ENCODE measurements at places on chromosomes 13 and 19.

GRCh38 chr13:106473154-106473553 lies 62.3 kb downstream of the EFNB2 start:
- no peak for DNase-seq

DNA sequence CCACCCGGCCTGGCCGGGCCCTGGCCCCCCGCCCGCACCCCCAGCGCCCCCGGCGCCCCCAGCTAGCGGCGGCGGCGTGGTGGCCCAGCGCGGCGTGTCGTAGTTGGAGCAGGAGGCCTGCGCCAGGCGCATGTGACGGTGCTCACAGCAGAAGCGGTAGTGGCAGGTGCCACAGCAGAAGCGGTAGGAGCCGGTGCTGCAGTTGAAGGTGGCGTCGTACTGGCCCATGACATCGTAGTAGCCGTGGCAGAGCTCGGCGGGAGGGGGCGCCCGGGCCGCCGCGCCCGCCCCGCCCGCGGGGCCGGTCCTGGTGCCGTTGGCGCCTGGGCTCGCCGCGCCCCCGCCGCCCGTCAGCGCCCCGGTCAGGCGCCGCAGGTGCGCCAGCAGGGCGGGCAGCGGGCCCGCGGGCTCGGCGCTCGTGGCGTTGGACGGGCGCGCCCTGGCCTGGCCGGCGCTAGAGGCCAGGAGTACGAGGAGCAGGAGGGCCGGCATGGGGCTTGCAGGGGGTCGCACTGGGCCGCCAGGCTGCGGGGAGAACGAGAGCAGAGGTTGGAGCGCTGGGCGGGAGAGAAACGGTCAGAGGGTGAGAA lies 633 bp downstream of the SHISA7 start:
- DNase-seq: no peak

DNA sequence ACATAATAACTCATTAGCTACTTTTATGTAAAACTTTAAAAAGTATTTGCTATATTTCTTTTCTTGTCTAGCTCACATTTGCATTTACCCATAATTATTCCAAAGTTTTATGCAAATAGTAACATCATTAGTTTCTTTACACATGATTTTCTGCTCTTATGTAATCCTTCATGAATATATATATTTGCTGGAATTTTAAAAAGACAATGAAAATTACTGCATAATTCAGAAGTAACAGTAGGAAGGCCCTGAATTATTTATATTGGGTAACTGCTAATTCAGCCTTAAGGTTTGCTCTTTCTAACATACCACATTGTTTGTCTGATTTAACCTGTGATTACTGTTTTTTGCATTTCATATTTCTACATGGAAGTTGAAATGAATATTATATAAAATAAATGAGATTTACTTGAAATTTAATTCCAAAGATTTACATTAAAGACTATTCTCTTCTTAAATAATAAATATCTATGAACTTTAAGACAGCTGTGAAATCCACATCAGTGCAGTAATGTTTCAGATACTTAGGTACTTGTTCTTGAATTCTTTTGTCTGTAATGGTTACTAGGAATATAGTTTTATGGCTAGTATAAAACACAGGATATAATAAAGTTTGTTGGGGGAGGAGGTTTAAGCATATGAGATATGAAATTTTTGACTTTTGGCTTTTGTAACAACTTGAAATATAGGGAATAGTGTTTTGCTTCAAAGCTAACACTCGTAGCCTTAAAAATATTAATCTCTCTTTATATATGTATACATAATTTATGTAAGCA lies 46.0 kb downstream of the B3GLCT start:
- DNase-seq: no peak

GRCh38 chr19:5949792-5950305 lies 28.1 kb downstream of the RANBP3 start:
- DNase-seq: peak; percentile 26

GRCh38 chr19:3281026-3281425 lies 56.6 kb downstream of the CELF5 start:
- no peak for DNase-seq

GRCh38 chr13:93670866-93671265 lies 444.3 kb downstream of the GPC6 start:
- no peak for DNase-seq

- no peak for DNase-seq
Measured at GRCh38 chr13:72648513-72649065, 78.8 kb downstream of the MZT1 start.

GRCh38 chr19:35140962-35141836 lies 1.9 kb upstream of the FXYD7 start:
- peak; percentile 94 for DNase-seq

All from stimulated activated CD4-positive, alpha-beta T cell treated with anti-CD3 and anti-CD28 coated beads, TNF-alpha, amount 100 ng/mL, for 24 hours (primary cell).